Activated T-cell treated with anti-CD3 and anti-CD28 coated beads, Interleukin-2, amount 50 U/mL, for 4 hours (primary cell): ENCODE measurements at places on chromosomes 2 and 18. TPM values are rescaled to one million over a fixed set of nuclear protein-coding genes. Genes with fewer than 3 reads are reported as not detected.

GRCh38 chr2:144190908-144191605, 328.9 kb downstream of the ZEB2 start:
- no peak for DNase-seq

Gene ANKRD53
- not detected for total RNA-seq

GRCh38 chr2:100972452-100972851, 29.6 kb upstream of the RPL31 start:
- no peak for DNase-seq

- DNase-seq = no peak
These were observed 13.2 kb upstream of the DES start for GRCh38 chr2:219404954-219405353.

Gene MC2R
- total RNA-seq = not detected

Gene FMNL2
- 1.4 TPM for total RNA-seq

GRCh38 chr2:32820088-32820487, 126.7 kb upstream of the LTBP1 start:
- DNase-seq = no peak

- no peak for DNase-seq
These were observed 376.7 kb downstream of the TDRD15 start for GRCh38 chr2:21500401-21500945.
